ENCODE measurements at places on chromosomes 7 and 10.

DNA sequence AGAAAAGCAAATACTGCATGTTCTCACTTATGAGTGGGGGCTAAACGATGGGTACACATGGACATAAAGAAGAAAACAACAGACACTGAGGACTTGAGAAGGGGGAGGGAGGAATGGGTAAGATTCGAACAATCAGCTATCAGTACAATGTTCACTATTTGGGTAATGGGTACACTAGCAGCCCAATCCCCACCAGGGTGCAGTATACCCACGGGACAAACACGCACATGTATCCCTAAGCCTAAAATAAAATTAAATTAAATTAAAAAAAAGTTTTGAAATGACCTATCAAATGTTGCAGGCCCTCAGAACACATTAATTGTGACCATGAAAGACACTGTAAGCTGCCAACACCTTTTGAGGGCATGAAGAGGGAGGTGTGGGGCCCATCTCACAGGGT lies 316.0 kb downstream of the WDR37 start:
- no peak for DNase-seq

DNA sequence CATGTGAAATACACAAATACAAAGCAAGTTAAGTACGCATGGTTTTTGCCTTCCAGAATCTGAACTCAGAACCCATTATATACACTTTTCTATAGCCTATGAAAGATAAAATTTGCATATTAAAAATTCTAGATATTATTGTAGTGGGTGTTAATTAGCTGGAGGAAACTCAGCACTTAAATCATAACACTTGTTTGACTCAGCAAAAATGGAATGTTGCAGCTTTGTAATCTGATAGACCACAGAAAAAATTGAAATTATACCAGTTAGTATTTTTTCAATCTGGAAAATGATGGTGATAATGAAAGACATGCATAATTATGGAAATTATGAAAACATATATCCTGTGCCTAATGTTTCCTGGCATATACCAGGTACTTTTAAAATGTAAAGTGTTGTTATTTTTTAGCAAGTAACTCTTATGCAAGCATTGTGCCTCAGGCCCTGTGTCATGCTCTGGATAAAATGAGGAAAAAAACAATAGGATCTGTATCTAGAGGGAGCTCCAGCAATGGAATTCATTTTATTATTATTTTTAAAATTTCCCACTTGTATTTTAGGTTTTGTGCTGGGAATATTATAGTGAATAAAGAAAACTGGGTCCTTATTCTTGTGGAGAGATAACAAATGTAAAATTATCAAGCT lies 490.4 kb upstream of the SEMA3A start:
- no peak for DNase-seq

GRCh38 chr10:59075576-59075975 lies 100.9 kb upstream of the PHYHIPL start:
- DNase-seq, result no peak

DNA sequence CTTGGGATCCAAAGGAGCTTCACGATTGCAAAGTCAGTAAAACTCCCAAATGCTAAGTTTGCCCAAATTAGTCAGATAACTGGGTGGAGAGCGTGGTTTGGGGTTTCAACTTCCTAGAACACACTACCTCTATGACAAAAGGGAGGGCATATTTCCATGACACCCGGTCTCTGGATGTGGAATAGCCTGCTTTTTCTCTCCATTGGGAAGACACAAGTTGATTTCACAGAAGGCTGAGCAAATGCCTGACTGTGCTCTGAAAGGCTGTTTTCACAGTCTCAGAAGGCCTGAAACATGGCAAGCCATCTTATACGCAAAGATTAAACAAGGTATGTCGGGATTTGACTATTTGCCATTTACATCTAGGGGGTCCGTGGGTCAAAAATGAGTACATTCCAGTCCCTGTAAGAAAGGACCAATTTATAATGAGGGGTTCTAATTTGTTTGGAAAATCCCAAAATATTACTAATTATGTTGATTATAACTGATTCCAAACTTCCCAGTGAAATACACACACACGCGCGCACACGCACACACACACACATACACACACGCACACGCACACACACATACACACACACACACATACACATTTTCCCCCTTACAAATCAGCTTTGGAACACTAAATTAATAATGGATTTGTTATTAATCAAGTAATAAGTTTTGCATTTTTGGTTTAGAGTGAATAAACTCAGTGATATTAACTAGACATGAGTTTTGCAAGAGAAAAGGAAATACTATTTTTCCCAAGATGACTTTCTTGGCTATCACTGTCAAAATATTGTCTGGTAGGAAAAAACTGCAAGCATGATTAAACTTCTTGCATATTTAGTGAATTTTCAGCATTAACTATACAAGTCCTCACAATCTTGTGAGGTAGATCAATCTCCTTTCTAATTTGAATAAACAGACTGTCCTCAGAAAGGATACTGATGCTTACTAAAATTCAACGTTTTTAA lies 105.0 kb downstream of the PRTFDC1 start:
- no peak for DNase-seq

GRCh38 chr7:143410521-143411004 lies 1.9 kb upstream of the EPHA1 start:
- no peak for DNase-seq

DNA sequence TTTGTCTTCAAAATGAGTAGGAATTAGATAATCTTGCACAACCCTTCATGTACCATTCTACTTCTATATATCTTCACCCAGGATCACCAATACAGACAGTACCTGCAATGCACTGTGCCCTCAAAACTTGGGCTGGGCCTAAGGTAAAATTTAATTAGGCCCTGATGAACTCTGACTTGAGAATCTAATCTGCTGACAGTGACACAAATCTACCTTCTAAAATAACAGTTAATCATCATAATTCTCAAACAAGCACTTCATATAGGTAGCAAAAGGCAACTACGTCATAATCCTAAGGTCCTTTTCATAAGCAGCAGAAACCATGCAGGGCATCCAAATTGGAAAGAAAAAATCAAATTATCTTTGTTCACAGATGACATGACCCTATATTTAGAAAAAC lies 4.1 kb downstream of the ZNF25 start:
- no peak for DNase-seq
